ENCODE measurements at places on chromosomes 4 and X.

DNA sequence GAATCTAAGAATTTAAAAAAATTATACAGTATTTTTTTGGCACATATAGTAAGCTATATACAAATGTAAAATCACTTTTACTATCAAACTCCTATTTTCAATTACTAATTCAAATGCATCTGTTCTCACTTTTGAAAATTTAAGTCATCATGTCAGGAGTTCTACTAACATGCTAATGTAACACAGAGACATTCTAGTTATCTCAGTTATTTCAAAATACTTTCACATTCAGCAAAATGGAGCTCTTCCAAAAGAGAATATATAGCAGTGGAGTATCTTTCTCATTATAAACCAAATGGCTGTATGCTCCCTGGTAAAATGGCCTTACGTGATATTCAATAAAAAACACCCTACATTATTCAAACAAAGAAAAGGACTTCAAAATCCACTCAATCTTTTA lies 42.3 kb downstream of the RFC1 start:
- DNase-seq, result no peak

DNA sequence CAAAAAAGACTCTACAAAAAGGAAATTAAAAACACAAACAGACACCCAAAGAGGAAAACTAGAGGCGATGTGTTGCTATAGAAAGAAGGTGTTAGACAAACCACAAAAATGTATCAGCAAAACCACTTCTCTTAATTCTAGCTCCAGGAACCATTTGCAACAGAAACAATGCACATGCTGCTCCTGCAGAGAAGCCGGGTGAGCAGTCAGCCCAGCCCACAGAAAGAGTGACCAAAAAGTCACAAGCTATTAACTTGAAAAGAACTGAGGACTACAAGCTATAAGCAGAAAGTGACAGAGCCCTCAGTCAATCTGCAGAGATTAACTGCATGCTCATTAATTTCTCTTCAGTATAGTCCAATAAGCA lies 96.2 kb upstream of the KLHL13 start:
- no peak for DNase-seq

DNA sequence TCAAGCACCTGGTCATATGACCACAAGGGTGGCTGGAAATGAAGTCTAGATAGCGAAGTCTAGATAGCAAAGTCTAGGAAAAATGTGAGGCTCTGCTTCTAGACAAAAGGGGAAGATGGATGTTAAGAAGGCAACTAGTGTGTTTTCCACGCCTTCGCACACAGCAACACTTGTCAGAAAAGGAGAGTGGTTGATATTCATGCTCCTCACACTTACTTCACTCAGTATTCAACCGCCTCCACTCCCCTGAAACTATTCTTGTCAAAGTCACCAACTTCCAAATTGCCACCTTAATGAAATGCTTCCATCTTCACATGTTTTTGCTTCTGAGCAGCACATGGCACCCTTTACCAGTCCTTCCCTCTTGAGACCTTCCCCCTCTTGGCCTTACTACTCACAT lies 27.7 kb upstream of the DCLK2 start:
- no peak for DNase-seq

- DNase-seq, result no peak
Observed at GRCh38 chr4:169150806-169151205, 120.0 kb downstream of the SH3RF1 start.

DNA sequence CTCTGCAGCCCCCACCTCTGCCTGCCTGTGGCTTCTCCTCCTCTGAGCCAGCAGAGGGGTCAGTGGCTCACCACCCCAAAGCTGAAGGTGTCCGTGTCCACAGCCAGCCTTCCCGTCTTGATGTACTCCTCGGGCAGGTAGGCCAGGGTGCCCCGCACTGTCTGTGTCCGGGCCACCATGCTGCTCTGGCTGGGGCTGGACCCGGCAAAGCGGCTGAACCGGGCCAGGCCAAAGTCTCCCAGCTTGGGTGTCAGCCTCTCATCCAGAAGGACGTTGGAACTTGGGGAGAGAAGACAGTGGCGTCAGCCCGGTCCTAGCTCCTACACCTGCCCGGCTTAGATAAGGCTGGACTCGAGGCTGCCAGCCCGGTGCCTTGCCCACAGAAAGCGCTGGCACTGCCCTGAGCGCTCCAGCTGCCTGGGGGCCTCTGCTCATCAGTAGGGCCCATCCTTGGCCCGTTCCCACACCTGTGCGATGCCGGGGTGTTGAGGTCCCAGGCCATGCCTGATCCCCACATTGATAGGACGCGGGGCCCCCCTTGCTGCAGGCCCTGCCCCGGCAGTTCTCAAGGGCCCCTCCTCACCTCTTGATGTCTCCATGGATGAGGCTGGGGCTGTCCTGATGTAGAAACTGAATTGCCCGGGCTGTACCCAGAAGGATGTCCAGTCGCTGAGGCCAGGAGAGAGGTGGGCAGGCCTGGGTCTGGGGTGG lies 3.2 kb downstream of the IRAK1 start:
- DNase-seq, result no peak

GRCh38 chr4:80192937-80193336 lies 4.4 kb upstream of the PRDM8 start:
- no peak for DNase-seq

- DNase-seq, result no peak
Observed at GRCh38 chr4:77093401-77093800, 17.6 kb upstream of the CCNI start.

DNA sequence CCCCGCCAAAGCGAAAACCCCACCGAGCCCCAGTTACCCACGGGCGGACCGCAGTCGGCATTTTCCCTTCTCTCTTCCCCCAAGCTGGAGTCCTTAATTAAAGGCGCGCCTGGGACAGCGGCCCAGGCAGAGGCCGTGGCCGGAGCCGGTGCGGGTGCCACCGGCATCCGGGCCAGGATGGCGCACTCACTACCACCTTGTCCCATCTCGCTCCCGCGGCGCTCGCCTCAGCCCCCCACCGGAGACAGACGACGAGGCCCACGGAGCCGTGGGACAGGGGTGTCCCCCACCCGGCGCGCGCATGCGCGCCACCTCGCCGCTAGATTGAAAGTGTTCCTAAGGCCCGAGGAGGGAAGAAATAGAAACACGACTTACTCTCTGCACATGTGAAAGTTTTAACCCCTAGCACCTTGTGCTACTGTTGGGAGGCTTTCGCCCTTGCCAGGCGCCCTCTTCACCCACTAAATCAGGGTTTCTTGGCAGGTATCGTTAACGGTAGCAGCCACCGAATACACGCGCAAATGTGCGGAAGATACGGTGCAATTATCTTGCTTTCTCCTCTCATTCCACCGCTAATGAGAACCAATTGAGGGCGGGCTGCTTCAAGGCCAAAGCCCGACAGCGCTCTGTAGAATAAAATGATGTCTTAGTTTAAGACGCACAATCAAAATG lies 64.3 kb upstream of the CCDC160 start:
- peak; percentile 72 for DNase-seq

GRCh38 chr4:27702730-27703431 lies 842.2 kb downstream of the STIM2 start:
- no peak for DNase-seq

DNA sequence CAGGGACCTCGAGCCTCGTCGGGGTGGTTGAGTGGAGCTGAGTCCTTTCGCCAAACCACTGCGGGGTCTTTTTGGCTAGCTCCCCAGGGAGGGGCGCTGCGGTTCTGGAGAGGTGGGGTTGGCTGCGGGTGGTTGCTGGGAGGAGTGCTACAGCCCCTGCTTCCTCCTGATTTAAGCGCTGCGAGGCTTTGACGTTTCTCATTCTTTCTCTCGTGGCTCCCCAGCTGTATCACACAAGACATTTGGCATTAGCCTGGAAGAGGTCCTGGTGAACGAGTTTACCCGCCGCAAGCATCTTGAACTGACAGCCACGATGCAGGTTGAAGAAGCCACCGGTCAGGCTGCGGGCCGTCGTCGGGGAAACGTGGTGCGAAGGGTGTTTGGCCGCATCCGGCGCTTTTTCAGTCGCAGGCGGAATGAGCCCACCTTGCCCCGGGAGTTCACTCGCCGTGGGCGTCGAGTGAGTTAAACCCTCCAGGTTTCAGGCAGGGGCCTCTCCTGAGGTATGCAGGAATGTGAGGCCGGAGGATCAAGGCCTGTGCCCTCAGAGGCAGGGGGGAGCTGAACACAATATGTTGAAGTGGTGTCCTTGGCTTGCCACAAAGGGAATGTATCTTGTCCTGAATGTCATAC lies 25.5 kb downstream of the ARHGAP36 start:
- DNase-seq, result no peak

- no peak for DNase-seq
Observed at GRCh38 chrX:69119122-69119521, 46.1 kb downstream of the PJA1 start.

GRCh38 chrX:39504850-39505259 lies 592.9 kb downstream of the BCOR start:
- no peak for DNase-seq

- no peak for DNase-seq
Observed at GRCh38 chr4:2606960-2607506, 70.6 kb downstream of the FAM193A start.

DNA sequence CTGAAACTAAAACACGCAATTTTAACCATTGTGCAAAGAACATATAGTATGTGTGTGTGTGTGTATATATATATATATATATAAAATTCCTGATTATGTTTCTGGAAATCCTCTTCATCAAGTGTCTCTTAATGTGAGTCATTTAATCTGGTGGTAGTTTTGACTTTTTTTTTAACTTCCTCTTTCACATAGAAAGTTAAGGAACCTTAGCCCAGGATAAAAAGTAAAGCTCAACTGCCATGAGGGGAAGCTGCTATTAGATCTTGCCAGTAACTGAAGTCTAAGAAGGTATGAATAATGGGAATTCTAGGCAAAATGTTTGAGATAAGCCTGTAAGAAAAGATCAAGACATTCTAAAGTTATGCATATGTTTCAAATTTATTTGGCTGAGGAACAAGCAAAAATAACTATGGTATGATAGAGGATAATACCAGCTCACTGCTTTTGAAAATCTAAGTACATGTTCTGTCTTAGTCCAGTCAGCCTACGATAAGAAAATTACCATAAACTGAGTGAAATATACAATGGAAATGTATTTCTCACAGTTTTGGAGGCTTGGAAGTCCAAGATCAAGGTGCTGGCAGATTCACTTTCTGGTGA lies 757.0 kb downstream of the TRAM1L1 start:
- no peak for DNase-seq

- DNase-seq, result no peak
Observed at GRCh38 chr4:79255793-79256192, 70.1 kb downstream of the NAA11 start.

DNA sequence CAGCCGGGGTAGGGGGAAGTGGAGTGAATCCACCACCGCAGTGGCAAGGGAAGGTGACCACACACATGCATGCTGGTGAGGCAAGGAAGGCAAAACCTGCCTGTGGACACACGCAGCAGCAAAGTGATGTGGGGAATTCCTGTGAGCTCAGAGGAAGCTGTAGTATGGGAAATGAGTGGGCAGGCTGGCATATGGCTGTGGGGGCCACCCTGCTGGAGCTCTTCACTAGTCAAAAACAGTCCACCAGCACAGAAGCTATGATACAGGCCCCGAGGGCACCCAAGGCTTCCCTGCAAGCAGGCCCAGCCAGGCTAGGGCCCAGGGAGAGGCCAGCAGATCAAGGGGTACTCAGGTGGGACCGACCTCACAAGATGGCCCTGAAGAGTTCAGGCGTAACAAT lies 239.1 kb downstream of the CHM start:
- DNase-seq, result no peak

GRCh38 chr4:40182001-40182400 lies 14.8 kb upstream of the RHOH start:
- DNase-seq, result no peak

GRCh38 chr4:74168841-74169240 lies 10.9 kb downstream of the MTHFD2L start:
- no peak for DNase-seq

GRCh38 chr4:124030147-124030546 lies 633.6 kb downstream of the SPRY1 start:
- no peak for DNase-seq

DNA sequence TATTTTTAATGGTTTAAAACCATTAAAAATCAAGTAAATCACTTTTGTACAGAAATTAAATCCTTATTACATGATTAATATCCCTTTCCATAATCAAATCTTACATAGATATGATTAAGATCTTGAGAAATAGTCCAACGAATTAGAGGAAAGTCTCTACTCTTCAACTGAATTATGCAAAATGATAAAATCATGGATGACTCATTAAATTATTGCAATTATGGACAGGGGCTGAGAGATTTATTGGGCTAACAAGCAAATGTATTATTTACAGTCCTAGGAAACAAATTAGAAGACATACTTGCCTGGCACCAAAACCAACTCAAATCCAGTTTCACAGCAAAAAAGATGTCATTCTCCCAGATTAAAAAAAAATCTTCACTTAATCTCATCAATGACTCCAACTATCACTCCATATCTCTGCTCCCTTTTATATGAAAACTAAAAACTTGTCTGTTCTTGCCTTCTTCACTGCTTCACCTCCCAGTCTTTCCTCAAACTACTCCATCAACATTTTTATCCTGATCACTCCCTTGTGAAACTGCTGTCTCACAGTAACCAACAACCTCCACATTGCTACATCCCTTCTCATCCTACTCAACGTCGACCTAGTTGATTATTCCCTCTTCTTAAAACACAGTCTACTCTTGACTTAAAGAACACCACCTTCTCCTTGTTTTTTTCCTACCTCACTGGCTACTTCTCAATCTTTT lies 18.4 kb upstream of the DDX60 start:
- no peak for DNase-seq

- no peak for DNase-seq
Observed at GRCh38 chr4:116302990-116303735, 782.2 kb downstream of the TRAM1L1 start.

GRCh38 chr4:151712777-151713176 lies 48.0 kb downstream of the GATB start:
- DNase-seq, result no peak

DNA sequence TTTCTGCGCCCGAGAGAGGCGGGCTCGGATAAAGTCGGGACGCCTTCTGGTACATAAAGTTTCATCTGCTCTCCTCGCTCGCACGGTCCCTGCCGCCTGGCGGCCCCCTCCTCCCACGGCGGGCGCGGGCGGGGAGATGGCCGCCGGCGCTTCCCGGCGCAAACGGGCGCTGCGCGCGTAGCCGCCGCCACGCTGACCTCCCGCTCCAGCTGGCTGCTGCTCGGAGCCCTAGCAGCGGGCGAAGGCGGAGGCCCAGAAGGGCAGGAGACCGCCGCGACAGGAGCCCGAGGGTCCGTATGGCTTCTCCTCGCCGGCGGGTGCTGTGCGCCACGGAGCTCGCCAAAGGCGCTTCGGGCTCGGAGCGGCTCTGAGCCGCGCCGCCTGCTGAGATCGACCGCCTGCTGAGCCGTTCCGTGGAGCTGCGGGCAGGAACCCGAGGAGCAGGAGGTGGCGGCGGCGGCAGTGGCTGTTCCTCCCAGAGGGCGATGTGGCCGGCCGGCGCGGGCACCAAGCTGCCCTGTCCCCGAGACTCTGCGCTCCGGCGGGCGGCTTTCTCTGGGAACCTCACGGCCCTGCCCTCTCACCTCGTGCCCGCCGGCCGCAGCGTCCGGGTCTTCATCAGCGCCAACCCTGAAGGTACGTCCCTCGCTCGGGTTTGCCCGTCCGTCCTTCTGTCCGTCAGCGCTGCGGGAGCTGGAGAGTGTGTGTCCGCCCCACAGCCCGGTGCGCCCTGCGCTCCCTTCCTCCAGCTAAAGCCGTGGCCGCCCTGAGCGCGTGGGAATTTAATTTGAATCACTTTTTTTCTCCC lies at the start of gene NWD2:
Gene NWD2 (plus strand): TSS at position 161 of the 808 bp plus-strand sequence. CDS start 325 bp downstream, at position 486.
- peak; percentile 85 for DNase-seq
